ENCODE measurements at places on chromosomes 7 and 10. TPM values are rescaled to one million over a fixed set of nuclear protein-coding genes. Genes with fewer than 3 reads are reported as not detected.

HHEX gene
- total RNA-seq = 37.9 TPM

GPRIN2 gene
- 15.8 TPM for total RNA-seq

CYP3A4 gene
- total RNA-seq = 0.99 TPM

HOXA7 gene
- 0.26 TPM for total RNA-seq

WEE2 gene
- not detected for total RNA-seq

GRCh38 chr7:70544016-70544415 lies 587.9 kb upstream of the GALNT17 start:
- DNase-seq = no peak

DNA sequence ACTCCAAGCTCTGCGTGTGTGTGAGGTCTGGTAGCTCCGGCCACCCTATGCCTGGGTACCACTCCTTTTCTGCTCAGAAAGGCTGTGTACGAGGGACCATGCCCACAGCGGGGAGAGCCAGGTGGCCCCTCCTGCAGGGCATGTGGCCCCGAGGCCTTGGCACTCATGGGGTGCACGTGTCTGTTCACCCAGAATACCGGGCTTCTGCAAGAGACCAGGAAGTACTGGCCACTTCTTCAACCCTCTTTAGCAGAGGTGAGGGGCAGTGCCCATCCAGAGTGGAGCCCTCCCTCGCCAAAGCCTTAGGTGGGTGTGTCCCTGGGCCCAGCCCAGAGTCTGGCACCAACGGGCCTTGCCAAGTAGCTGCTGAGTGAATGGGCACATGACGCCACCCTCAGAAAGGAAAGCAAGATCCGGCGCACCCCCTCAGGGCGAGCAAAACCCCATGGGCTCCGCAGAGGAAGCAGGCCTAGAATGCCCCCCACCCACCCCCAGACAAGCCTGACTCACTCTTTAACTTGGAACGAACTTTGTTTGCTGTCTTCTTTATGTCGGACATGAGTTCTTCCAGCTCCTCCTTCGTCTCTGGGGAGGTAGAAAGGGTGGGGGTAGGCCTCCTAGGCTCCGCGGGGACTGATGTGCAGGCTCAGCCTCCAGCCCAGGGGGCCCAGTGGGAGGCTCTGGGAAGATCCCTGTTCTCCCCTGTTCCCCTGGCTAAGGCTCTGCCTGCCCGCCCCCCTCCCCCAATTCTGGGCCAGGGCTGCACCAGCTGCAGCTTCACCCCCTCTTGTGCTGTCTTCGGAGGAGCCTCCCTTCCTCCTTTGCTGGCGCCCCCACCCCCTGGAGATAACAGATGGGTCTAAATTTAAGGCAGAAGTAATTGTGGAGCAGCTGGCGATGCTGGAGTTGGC lies 14.6 kb downstream of the STX1A start:
- no peak for DNase-seq

- DNase-seq = no peak
These were observed 119.1 kb downstream of the NRBF2 start for GRCh38 chr10:63252095-63252762.

DNA sequence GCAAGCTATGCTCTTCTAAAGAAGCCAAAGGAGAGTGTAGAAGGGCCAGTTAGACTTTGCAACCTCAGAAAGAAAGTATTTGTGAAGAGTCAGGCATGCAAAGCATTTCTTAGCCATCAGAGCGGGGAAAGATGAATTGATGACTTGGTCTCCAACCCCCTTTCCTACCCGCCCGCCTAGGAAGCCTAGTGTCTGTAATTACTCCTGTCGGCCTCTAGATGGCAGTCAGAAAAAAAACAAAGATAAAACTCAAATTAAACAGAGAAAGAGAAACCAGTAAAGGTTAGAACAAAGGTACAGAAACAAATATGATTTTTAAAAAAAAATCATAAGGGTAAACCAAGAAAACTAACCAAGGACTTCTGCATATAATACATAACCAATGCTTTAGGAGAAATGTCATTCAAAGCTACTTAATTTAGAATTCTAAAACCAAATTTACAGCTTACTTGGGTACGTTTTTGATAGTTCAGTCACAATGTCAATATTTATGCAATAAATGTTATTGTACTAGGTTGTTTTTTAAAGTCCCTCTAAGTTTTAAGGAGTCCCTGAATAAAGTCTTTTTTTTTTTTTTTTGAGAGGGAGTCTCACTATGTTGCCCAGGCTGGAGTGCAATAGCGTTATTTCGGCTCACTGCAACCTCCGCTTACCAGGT lies 97.6 kb downstream of the LYZL1 start:
- DNase-seq = no peak

DNA sequence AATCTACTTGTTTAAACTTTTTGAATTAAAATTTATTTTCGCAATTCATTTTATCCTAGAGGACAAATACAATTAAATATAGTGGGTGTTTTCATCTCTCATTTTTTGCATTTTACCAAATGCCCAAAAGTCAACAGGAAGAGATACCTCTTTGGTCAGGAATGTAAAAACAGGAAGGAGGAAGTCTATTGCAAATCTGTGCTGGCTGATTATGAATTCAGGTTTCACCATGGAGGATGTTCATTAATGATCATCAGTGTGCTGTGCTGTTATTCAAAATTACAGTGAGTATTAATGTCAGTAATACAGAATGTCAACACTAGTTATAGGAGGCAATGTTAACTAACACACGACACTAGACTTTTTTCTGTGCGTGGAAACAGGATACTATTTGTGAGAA lies 24.7 kb downstream of the EXOC6 start:
- DNase-seq = no peak

GRCh38 chr7:81162771-81163525 lies 244.1 kb upstream of the SEMA3C start:
- no peak for DNase-seq

GRCh38 chr7:3078514-3078913 lies 34.8 kb upstream of the CARD11 start:
- no peak for DNase-seq

- DNase-seq = no peak
These were observed 22.7 kb upstream of the TRUB1 start for GRCh38 chr10:114915294-114915693.

DNA sequence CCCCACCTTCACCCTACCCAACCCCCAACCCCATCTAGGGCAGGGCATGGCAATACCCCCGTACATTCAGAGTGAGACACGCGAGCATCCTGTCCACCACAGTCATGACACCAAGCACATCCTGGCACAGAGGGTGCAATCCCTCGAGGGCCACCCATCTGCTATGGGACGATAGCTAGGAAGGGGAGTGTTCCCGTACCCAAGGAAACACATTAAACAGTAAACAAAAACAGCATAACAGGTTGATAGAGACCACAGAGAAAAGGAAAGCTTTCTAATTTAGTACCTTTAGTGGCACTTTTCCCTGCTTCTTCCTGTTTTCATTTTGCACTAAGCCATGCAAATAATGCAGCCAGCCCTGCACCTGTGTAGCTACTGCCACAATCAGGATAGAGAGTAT lies 2.3 kb upstream of the SMKR1 start:
- DNase-seq = no peak

DNA sequence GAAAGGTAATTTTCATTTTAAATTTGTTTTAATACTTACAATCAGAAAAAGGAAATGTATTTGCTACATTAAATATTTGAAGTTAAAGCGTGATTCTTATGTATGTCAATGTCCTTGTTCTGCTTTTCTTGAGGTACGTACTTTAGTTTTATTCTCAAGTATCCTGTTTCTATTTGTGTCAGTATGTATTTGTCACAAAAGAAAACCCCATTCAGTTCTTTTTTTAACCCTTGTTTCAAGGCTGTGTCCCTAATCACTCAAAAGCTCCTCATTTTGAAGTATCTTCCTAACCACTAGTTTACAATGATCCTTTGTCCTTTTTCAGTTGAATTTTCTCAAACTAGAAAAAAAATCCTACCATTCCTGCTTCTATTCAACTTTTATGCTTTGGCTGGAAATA lies 25.2 kb downstream of the NHLRC2 start:
- no peak for DNase-seq

DNA sequence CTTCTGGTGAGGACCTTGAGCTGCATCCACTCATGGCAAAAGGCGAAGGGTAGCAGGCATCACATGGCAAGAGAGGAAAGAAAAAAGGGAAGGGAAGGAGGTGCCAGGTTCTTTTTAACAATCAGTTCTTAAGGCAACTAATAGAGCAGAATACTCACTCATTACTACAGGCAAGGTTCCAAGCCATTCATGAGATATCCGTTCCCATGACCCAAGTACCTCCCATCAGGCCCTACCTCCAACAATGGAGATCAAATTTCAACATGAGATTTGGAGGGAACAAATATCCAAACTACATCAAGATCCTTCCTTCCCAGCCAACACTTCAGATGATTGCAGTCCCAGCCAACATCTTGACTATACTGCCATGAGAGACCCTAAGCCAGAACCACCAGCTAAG lies 38.9 kb upstream of the YAE1 start:
- no peak for DNase-seq

GRCh38 chr10:91190876-91191583 lies 29.4 kb upstream of the PCGF5 start:
- DNase-seq = no peak

- DNase-seq = no peak
These were observed 83.7 kb upstream of the PDGFA start for GRCh38 chr7:603152-603951.

DNA sequence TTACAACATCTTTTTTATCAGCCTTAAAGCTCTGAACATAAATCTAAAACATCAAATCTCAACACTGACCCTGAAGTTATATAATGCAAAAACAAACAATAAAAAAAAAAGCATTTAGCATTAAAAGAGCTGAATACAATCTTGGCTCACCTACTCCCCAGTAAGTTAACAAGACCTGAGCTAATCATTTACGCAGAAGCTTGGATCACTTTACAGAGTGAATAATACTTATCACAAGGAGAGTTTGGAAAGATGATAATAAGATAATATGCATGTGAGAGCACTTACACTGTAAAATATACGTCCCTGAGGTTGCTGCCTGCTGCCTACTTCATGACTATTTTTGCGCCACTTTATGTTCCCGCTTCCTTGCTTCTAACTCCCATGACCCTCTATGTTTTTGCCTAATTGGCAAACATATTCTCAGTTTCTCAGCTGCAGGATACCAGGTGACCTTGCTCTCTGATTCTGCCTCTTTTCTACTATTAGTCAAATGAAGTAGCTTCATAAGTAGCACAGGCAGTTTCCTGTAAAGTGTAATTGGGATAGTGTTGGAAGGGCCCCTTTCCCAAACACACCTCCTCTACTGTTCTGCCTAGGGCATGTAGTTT lies 333.6 kb downstream of the LRRTM3 start:
- no peak for DNase-seq

DNA sequence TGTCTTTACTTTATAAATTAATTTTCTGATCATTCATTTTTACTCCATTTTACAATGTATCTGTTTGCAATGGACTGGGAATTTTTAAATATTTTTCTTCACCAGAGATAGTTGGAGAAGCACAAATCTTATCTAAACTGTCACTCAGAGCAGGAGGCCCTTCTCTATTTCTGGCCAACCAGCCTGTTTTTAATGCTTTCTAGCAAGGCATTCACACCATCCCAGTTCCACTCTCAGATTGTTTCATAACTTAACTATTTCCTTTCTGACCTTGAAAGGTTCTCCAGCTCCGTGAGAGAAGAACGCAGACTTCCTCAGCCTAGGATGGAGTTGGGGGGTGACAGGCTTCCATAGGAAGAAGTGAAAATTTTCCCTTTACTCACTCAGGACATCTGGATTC lies 155.8 kb downstream of the SKIDA1 start:
- no peak for DNase-seq

GRCh38 chr10:8245814-8246142 lies 191.3 kb downstream of the GATA3 start:
- DNase-seq = no peak

- DNase-seq = no peak
These were observed 47.6 kb upstream of the ANKRD1 start for GRCh38 chr10:90968328-90969081.

- no peak for DNase-seq
These were observed 32.9 kb downstream of the WIPI2 start for GRCh38 chr7:5222841-5223411.

- DNase-seq = no peak
These were observed 31.2 kb downstream of the FOXK1 start for GRCh38 chr7:4713183-4713784.

GRCh38 chr10:125684581-125684980 lies 1.6 kb upstream of the TEX36 start:
- no peak for DNase-seq

DNA sequence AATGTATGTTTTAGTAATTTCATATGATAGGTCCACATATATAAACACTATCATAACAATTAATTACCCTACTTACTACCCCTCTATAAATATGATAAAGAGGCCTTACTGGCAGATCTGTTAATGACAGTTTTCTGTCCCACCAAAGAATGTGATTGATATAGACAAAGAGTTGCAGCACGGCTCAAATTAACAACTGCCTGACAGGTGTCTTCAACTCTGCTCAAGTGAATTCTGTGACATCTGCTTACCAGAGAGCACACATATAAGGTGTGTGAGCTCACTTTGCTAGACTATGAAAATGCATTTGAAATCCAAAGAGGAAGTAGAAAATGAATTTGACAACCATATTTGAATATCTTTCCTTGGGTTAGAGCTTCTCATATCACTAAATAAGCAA lies 36.6 kb downstream of the CACNA2D1 start:
- DNase-seq = no peak

DNA sequence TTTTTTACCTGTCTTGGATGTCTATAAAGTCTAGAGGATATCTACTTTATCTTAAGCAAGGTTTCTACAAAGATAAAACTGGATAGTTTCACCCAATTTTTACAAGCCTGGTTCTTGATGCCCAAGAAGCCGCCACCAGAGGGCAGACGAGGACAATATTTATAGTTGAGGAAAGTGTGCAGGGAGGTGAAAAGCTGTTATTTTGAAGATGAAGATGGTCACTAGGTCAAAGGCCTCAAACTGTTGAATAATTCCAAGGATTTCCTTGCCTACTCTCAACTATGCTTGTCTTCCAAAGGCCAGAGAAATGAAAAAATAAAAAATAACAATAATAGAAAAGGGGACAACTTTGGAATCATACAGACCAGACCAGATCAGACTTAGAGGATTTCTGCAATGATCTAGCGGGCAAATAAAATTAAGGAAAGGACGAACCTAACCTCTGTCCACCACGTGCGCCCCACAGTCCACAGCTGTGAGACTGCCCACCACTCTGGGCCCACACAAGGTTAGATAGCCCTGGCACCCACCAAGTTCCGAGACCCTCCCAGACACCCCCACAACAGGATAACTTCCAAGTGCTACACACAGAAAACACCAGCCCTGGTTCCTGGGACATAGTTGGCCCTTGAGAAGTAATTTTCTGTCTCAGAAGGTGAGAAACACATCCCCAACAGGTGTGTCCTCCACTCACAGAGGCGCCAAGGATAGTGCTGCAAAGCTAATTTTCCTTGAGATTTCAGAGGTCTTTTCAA lies 2.8 kb downstream of the PKD1L1 start:
- peak; percentile 83 for DNase-seq

DNA sequence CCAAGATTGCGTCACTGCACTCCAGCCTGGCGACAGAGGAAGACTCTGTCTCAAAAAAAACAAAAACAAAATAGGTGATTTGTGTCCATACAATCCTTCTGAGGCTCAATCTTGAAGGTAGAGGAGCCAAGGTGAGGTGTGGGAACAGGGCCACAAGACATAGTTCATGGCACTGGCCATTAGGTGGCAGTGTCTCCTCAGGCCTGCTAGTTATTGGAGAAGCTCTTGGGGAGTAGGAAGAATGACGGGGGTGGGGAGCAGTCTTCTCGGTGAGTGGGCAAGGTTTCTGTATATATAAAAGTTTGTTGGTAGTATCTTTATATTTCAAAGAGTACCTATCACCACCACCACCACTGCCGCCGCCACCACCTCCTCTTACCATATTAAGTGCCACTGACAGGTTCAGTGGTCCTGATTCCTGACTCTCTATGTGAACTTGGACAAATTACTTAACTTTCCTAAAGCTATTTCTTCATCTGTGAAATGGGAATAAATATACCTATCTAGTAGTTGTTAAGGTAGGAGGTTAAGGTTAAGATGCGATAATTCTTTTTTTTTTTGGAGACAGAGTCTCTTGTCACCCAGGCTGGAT lies 24.0 kb downstream of the CCSER2 start:
- DNase-seq = peak; percentile 70
